ENCODE measurements at places on chromosomes 3 and 15.

- DNase-seq: no peak
These were observed 81.2 kb upstream of the THBS1 start for GRCh38 chr15:39499681-39500080.

- DNase-seq: no peak
These were observed 19.4 kb downstream of the NEK10 start for GRCh38 chr3:27349832-27350231.

DNA sequence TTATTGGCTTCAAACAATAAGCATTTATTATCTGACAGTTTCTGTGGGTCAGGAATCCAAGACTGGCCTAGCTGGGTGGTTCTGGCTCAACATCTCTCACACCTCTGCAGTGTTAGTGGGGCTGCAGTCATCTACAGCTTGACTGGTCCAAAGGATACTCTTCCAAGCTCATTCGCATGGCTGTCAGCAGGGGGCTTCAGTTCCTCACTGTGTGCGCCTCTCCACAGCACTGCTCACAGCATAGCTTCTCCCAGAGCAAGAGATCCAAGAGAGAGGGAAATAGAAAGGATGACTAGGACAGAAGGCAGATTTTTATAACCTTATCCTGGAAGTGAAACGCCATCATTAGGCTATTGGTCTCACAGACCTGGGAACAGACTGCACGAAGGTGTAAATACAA is 64.2 kb downstream of the MAGI1 start:
- no peak for DNase-seq

- DNase-seq: no peak
These were observed 3.6 kb downstream of the CHSY1 start for GRCh38 chr15:101248274-101248673.

- DNase-seq: no peak
These were observed 2.9 kb downstream of the SEMA3F start for GRCh38 chr3:50157827-50158529.

- no peak for DNase-seq
These were observed 87.8 kb downstream of the SEC22A start for GRCh38 chr3:123289391-123290106.

GRCh38 chr3:157618075-157618760 is 115.0 kb upstream of the VEPH1 start:
- DNase-seq: peak; percentile 53

DNA sequence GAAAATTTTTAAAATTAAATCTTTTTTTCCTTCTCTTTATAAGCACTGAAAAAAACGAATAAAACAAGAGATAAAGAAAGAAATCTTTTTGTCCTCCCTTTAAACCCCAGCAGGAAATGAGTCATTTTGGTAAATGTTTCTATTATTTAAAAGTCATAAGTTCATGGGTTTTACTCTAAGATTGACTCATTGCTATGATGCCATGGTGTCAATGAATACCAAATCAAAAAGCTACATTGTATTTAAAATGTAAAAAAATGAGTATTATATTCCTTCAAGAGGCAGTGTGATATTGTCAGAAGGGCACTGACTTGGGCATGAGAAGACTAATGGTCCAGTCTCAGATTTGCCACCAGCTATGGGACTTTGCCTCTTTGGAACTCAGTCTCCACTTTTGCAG is 303.4 kb upstream of the DNAJC19 start:
- no peak for DNase-seq

DNA sequence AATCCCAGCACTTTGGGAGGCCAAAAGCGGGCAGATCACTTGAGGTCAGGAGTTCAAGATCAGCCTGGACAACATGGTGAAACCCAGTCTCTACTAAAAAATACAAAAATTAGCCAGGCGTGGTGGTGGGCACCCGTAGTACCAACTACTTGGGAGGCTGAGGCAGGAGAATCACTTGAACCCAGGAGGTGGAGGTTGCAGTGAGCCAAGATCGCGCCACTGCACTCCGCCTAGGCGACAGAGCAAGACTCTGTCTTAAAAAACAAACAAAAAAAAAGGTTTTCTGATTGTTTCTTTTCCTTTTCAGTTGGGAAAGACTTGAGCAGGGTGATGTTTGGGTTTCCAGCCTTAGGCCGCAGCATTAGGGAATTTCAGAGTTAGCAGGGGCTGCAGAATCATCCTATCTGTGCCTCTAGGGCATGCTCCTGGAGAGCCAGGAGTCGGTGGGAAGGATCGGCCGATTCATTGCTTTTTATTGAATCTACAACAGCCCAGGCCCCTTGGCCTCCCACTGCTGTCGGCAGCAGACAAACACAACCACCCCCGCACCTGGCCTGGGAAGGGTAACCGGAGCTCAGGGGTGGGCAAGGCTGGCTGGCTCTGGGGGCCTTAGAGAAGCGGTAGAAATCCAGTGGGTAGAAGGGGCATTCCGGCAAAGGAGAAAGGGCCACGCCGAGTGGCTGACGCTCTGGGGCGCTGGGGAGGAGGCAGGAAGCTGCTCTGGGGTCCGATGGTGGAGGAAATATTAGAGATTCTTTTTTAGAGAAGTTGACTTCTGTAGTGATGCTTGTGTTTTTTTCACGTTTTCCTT is 6.3 kb downstream of the CHAC1 start:
- DNase-seq: peak; percentile 37

DNA sequence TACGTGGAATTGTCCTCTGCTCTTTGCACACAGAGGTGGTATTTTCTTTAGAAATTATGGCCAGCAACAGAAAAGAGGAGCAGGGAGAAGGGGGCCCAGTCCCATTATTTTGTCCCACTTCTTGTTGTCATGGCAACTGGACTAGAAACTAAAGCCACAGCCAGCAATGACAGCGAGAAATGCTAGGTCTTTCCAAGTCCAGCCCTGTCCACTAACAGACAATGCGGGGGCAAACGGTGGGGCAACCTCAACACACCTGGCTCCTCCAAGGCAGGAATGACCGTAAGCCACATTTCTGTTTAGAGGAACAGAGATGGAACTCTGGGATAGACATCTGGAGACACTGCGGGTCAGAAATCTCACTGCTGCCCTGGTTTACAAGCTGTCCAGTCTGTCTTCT is 107.3 kb downstream of the RFTN1 start:
- DNase-seq: no peak

GRCh38 chr15:65209701-65210643 is 1.3 kb downstream of the CILP start:
- DNase-seq: no peak

DNA sequence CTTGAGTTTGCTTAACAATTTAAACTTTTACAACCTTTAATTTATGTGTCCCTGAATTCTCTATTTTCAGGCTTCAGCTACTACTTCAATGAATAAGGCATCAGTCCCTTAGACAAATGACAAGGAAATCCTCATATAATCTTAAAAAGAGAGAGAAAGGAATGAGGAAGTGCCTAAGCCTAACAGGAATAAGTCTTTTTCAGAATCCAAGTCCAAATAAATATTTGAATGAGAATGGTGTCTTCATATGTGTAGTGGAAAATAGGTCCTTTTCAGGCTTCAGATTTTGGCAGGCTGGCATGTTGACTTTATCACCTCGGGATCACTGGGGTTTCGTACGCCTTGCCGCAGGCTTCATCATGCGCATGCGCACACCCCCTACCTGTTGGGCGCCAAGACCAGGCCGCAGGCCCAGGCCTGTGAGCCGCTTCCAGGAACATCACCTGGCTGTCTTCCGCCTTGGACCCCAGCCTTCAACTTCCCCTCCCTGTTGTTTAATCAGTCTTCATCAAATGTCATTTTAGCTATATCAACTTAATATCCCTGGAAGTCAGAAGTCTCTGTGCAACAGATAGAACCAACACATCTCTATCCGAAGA is 334.5 kb downstream of the SOX2 start:
- DNase-seq: no peak

DNA sequence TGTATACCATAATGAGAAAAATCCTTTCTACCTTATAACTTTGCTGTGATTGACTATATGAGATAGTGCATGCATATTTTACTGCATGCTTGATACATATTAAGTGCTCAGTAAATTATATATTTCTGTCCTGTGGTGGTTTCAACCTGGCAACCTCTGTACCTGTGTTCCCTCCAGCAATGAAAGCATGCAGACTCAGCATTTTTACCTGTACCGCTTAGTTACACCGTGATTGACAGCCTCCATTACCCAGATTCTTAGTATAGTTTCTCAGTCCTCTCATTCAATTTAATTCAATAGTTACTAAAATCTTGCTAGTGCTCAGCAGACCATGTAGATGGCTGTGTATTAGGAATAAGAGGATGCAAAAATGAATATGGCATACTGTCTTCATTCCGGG is 386.0 kb downstream of the EPHA6 start:
- DNase-seq: no peak

- DNase-seq: peak; percentile 29
These were observed at the start of gene GNB4 for GRCh38 chr3:179451265-179452175. GNB4 (minus strand) TSS chr3:179451470; CDS start chr3:179426200, 25,270 bp downstream.

DNA sequence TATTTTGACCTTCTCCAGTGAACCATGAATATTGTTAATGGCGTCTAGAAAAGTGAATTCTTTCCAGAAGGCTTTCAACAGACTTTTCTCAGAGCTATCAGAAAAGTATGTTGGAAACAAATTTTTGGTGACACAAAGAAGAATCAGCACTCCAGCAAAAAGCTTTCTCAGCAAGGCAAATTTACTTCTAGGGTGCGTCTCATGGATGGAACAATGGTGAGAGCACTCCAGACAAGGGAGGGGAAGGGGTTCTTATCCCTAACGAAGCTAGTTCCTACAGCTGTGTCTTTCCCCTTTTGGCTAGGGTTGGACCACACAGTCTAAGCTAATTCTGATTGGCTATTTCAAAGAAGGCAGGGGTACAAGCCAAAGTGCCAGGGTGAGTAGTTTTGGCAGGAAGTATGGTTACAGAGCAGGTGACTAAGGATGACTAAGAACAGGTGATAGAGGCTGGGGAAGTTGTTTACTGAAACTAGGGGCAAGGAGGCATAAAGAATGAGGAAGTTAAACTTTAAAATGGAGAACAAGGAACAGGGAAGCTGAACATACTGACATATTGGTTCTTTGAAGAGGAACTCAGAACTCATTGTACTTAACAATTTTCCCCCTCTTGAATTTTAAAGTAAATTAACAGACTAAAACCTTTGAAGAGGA is 959.8 kb downstream of the NAALADL2 start:
- no peak for DNase-seq

- DNase-seq: no peak
These were observed 66.7 kb upstream of the CORO2B start for GRCh38 chr15:68512052-68512451.

- no peak for DNase-seq
These were observed 43.5 kb upstream of the AKAP13 start for GRCh38 chr15:85336880-85337279.

DNA sequence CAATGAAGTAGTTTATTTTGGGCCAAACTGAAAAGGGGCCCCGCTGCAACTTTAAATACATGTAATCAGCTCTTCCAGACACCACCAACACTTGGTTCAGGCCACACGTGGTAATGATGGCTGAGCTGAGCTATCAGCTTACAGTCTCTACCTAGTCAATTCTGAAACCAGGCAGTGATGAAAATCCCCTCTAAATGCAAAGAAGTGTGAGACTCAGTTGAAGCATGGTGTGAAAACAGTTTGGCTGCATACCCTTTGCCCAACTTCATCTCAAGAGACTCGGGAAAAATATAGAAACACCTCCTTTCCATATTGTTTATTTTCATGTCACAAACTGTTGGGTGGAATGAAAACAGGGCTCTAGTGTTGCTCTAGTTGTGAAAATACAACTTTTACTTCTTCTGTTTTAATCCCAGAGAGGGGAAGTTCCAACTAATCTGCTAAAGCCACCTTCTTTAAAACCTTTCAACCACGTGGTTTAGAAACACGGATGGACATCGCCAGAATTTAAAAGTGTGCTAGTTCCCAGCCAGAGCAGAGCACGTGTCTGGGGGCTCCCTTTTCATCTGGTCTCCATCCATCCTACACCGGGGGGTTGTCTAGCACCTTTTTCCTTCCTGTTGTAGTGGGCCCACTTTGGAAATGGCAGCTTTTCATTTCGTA is 229.1 kb downstream of the EPHB1 start:
- no peak for DNase-seq

DNA sequence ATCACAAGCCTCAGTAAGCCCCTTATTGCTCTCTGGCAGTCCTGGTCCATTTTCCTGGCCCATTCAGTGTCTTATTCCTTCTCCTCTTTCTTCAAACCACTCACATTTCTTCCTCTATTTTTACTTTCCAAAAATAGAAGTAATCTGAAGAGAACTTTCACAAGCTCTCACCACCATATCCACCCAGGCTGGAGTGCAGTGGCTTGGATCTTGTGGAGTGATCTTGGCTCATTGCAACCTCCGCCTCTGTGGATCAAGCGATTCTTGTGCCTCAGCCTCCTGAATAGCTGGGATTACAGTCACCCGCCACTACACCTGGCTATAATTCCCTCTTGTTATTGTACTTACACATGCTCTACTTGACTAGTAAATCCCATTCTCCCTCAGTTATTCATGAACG is 16.8 kb downstream of the ARMC8 start:
- DNase-seq: no peak

GRCh38 chr3:107128946-107129345 is 248.3 kb upstream of the CCDC54 start:
- DNase-seq: no peak

- peak; percentile 34 for DNase-seq
These were observed 292 bp downstream of the USP4 start for GRCh38 chr3:49339581-49339940.

DNA sequence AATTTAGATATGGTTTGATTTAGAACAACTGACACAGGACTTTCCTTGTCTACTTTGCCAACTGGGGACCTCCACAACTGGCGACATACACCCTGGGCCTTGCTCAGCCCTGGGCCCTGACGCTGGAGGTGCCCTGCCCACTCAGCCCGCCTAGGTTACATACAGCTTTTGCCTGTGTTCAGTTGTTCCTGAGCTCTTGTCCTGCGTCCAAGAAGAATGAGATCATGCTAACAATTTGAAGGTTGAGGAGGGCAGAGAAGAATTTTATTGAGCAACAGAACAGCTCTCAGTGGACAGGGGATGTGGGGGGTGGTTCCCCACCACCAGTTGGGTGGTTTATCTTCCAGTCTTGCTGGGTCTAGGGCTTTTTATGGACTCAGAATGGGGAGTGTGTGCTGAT is 67.9 kb downstream of the IQCH start:
- DNase-seq: no peak

DNA sequence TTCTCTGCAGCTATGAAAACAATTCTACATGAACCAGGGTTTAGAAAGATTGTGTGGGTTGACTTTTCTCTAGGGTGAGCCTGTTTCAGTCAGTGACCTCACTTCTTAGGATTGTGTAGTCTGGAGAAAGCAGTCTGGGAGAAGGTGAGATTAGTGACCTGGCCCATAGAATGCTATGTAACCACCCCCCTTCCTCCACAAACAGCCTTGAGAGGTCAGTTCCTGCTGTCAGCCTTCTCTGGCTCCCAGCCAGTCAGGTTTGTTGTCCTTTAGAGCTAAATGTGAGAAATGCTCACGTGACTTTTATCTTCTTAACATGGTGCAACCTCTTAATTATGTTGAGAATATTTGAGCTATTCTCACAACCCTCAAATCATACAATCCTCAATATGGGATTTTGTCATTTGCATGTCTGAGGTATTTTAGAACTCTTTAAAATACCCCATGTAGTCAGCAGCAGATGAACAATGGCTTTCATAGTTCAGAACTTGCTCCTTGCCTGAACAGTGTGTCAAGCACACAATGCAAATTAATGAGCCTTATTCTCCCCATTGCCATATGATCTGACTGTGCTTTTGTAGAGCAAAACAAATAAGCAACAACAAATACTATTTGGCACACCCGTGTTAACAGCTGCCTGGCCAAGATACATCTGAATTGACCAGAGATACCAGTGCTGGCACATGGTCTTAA is 311.6 kb downstream of the CNTN6 start:
- DNase-seq: peak; percentile 34
